ENCODE measurements at places on chromosomes 7 and 10.

DNA sequence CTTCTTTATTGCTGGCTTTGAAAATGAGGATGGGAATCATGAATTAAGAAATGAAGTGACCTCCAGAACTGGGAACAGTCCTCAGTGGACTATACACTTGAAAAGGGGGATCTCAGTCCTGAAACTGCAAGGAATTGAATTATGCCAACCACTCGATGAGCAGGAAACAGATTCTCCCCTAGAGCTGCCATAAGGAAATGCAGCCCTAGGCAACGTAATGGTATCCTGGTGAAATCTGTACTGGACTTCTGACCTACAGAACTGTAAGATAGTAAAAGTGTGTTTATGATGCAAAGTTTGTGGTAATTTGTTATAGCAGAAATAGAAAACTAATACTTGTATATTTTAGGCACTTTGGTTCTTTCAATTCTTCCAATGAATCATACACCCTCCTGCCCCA is 236.4 kb upstream of the TAC1 start:
- DNase-seq, result no peak

GRCh38 chr7:128210590-128211570 is 30.2 kb upstream of the LEP start:
- peak; percentile 68 for DNase-seq

GRCh38 chr7:22333680-22334141 is 23.2 kb downstream of the RAPGEF5 start:
- peak; percentile 50 for DNase-seq

- no peak for DNase-seq
Observed at GRCh38 chr10:10596256-10596655, 421.4 kb upstream of the CELF2 start.

DNA sequence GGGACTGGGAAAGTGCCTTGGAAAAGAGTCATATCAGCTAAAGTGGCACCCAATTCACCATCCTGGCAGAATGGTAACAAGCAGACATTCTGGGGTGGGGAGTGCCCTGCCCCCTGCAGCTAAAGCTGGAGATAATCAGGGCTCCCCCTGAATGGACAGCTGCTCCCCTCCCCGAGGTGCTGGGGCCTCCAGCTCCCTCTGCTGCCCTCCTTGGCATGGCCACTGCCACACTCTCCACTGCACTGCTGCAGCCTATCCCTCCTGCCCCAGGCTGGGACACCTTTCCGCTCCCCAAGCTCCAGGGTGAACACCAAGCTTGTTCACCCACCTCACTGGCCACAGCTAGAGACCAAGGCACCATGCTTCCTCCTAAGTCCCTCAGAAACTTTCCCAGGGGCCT is 9.8 kb upstream of the PARD3 start:
- no peak for DNase-seq

GRCh38 chr10:43479275-43479674 is 42.4 kb downstream of the ZNF487 start:
- DNase-seq, result no peak

GRCh38 chr10:124990671-124991625 is 49.0 kb downstream of the ZRANB1 start:
- DNase-seq, result no peak

GRCh38 chr7:102874166-102874829 is 38.5 kb upstream of the LRRC17 start:
- DNase-seq, result no peak

- no peak for DNase-seq
Observed at GRCh38 chr10:13448216-13448615, 80.6 kb downstream of the BEND7 start.

DNA sequence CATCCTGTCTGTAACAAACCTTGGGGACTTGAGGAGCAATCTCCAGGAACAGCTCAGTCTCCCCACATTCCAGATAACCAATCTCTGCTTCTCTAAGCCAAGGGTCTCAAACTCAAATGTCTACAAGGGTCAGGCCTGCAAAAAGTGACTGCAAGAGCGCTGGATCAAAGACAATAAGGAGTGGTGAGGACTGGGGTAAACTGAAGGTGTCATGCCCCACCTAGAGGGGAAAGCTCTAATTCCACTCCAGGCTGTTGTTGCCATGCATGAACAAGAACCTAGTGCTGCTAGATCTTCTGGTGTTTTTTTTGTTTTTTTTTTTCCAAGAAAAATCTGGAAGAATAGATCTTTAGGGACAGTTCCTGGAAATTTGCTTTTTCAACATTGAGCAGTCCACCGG is 117.9 kb upstream of the MACROH2A2 start:
- DNase-seq, result no peak

GRCh38 chr10:83934641-83935338 is 204.5 kb upstream of the GHITM start:
- no peak for DNase-seq

DNA sequence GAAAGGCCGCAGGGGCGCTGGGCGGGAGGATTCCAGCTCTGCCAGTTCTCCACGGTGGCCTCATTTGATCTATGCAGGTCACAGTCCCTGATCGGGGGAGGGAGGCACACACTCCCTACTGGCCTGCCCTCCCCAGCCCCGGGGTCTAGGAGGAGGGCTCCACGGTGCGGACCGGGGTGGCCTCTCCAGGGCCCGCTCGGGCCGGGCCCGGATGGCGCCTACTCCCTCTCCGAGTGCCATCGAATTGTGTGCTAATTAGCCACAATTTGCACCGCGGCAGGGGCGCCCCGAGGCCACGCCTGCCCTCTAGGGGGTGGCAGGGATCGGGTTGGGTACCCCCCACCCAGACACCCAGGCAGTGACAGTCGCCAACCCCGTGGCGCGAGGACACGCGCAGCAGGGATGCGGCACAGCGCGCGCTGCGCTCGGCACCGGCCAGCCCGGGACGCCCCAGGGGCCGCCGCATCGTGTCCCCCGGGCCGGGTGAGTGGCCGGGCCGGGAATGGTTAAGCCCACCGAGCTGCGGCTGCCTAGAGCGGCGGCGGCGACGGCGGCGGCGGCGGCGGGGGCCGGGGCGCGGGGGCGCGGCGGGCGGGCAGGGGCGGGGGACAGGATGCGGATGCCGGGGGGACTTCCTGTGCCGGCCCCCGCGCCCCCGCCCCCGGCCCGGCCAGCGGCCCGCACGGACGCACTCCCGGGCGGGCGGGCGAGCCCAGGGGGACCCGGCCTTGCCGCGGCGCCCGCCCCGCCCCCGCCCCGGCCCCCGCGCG is at the start of gene ZNF853:
TSS of gene ZNF853 (plus strand) at position 658 of the 770 bp plus-strand sequence. CDS start 565 bp downstream, outside the sequence.
- DNase-seq, result peak; percentile 44

DNA sequence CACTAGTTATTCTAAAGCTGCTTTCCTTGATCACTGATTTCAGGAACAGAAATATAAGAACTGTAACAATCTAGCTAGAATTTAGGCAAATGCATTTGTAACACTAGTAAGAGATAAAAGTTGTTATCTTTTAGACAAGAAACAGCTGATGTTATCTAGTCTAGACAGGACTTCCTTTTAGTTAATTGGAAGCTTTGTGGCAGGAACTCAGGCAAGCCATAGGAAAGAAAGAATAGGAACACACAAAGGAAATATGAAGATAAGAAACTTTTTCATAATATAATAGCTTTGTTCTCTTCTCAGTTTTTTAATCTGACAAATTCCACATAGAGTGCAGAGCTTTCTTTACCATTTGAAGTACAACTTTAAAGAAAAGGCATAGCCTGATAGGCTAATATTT is 59.0 kb upstream of the AGR3 start:
- DNase-seq, result no peak

- no peak for DNase-seq
Observed at GRCh38 chr10:84329986-84330651, 1.7 kb downstream of the CCSER2 start.

GRCh38 chr7:16144361-16144760 is 277.0 kb downstream of the CRPPA start:
- no peak for DNase-seq

- DNase-seq, result peak; percentile 27
Observed at GRCh38 chr7:158228986-158229385, 358.6 kb downstream of the PTPRN2 start.

DNA sequence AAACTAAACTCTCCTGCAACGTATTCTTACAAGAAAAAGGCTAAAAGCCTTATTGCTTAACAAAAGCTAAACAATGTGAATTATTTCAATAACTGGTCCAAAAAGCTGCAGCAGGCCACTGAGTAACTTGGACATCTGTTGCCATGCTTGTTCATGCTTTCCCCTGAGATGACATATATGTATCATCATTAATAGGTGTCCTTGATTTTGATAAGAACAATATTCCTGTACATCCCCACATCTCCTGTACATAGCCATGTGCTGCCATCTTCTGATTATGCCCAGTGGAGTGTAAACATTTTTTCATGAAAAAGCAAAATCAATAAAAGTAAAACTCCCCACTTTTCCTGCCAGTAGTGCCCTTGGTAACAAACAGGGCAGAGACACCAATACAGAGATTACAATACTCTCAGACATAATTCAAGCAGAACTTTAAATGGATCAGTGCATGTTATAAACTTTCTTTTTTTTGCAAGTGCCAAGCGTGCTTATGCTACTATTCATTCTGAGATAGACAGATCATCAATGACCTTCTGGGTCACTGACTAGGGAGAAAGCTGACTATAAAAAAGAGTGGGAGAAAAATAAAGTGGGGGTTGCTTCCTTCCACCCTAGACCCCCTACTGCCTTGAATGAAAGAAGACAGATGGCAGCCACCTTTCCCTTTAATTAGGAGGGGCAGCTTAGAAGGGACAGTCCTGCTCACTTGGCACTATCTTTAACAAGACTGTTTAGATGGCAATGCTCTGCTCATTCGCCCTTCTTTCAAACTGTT is 205.5 kb upstream of the KLF14 start:
- DNase-seq, result no peak

DNA sequence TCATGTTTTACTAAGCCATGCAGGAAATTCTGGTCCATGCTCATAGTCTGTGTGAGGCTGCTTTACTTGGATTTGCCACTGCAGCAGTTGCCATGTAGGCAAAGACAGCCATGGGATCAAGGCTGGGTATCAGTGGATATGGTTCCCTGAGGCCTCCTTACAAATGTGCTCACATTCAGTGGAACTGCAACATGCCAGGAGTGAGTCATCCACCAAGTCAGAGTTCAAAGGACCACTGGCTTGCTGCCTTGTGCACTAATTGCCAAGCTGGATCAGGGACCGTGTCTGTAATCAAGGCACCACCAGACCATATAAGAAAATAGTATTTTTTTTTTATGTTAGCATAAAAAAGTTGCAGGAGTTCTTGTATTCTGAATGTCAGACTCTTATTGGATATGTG is 101.0 kb downstream of the CDCA7L start:
- no peak for DNase-seq

GRCh38 chr10:96413151-96413787 is 54.5 kb upstream of the OPALIN start:
- no peak for DNase-seq

DNA sequence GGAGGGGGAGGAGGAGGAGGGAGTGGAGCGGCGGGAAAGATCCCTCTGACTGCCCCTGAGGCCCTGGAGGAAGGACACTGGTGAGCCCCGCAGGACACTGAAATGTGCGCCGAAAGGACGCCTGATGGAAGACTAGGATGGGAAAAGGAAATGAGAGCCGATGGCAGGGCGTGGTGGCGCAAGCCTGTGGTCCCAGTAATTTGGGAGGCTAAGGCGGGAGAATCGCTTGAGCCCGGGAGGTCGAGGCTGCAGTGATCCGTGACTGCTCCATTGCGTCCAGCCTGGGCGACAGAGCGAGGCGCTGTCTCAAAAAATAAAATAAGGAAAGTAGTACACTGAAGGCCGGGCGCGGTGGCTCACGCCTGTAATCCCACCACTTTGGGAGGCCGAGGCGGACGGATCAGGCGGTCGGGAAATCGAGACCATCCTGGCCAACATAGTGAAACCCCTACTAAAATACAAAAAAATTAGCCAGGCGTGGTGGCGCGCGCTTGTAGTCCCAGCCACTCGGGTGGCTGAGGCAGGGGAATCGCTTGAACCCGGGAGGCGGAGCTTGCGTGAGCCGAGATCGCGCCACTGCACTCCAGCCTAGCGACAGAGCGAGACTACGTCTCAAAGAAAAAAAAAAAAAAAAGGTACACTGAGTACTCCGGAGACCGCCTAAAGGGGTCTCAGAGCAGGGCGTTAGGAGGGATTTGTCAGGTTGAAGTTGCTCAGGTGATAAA is 561 bp upstream of the HNRNPF start:
- DNase-seq, result no peak

DNA sequence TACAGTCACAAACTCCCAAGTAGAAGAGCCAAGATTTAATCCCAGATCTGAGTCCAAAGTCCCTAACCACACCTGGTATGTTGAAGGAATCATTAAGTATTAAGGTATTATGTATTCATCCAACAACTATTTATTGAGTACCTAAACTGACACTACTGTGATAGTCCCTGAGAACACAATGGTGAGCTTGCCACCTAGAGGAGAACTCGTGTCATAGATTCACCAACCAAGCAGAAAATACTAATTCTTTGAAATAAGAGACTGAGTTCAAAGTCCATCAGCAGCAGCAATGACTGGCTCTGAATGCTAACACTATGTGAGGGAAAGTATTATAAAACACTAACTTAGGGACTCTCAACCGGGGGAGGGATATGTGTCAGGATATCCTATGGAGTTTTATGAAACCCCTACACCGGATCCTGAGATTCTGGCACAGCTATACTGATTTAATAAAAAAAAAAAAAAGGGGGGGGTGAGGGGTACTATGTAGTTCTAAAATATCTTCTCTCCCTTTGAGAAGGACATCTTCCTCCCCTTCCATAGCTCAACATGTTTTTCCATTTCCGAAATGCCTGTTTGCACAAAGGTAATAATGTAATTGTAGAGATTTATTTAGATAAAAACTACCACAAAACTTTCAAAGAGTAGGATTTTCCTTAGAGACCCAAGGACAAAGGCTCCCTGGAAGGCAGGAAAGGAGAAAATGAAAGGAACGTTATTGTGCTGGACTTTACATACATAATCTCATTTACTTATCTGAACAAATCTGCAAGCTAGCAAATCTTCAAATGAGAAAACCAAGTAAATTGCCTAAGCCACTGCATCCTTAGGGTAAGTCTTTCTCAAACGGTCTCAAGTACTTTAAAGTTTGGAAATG is 1.6 kb downstream of the NCOA4 start:
- peak; percentile 23 for DNase-seq

DNA sequence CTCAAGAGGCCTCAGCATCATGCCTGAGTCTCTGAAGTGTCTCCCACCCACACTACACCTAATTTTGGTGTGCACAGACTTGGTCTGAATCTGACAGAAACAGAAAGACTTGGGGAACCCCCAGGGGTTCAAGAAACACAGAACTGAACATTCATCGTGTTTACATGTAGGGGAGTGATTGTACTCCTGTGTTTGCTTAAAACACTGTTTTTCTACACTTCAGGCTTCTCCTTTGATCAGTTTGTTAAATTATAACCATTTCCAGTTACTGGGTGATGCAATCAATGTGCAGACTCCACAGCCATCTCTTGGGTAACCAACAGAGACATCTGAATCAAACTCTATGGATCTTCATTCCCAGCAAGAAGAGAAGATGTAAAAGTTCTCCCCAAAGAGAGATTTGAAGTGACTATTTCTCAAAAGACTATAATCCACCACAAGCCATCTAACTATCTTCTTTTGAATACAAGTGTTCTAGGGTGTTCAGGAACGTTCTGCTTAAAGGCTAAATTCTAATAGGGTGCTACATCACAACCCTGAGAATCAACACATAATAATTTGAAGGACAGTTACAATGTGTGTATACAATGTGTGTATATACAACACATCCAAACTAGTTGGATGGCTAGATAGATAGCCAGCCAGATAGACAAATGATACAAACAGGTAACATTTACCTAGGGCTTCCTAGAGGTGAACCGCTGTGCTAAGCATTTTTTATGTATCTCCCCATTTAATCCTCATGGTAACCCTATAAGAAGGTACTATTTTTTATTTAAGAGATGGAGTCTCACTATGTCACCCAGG is 34.2 kb downstream of the DNAJC12 start:
- no peak for DNase-seq
